ENCODE measurements at places on chromosomes 12 and 14. TPM values are rescaled to one million over a fixed set of nuclear protein-coding genes. Genes with fewer than 3 reads are reported as not detected.

The EP400 gene
- total RNA-seq = 22.1 TPM

GRCh38 chr12:117284140-117284539 lies 77.3 kb downstream of the NOS1 start:
- no peak for DNase-seq

- no peak for DNase-seq
Observed at GRCh38 chr14:38592764-38593442, 337.0 kb upstream of the CLEC14A start.

The PRPF40B gene
- total RNA-seq = 16.8 TPM

- no peak for DNase-seq
Observed at GRCh38 chr14:55249423-55249822, 21.8 kb upstream of the FBXO34 start.

DNA sequence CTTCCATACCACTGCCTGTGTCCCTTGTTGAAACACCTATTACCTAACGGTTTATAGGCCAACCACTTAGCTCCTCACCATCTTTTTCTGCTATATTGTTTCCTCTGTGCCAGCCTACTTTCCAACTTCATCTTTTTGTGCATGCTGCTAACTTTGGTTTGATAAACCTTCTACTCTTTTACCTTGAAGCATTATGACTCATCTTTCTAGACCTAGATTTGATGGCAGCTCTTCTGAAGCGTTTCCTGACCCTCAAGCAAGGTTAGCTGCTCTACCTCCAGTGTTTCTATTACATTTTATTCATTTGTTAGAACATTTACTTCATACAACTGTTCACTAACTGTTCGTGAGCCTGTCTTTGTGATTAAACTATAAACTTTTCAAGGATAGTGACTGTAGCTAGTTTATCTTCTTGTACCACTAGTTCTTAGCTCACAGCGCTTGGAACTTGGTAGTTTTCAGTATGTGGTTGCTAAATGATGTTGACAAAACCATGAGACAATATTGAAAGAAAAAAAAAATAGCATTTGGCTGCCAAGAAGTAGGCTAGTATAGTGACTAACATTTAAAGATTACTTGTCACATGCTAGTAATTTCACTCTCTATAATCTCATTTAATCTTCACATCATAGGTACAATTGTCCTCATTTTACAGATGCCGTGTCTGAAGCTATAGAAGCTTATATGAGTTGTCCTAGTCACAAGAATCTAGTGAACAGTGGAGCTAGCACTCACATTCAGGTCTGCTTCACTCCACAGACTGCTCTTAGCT lies 79.5 kb downstream of the APAF1 start:
- DNase-seq = no peak

The CISTR gene
- total RNA-seq = not detected
